SJSA1 (cell line): ENCODE measurements at places on chromosomes 6 and 20. TPM values are rescaled to one million over a fixed set of nuclear protein-coding genes. Genes with fewer than 3 reads are reported as not detected.

GRCh38 chr6:44804546-44805159 lies 417.1 kb downstream of the CDC5L start:
- no peak for DNase-seq
- H3K4me3 ChIP-seq: no peak overlapping the region
- no peak overlapping the region for H3K27ac ChIP-seq
- H3K36me3 ChIP-seq: no peaks in the 10 kb centered on the region
- no peaks in the 10 kb centered on the region for H3K27me3 ChIP-seq
- H3K4me1 ChIP-seq: peaks cover 11% of the 10 kb centered on the region; the same call in 1 of the 2 replicates

DNA sequence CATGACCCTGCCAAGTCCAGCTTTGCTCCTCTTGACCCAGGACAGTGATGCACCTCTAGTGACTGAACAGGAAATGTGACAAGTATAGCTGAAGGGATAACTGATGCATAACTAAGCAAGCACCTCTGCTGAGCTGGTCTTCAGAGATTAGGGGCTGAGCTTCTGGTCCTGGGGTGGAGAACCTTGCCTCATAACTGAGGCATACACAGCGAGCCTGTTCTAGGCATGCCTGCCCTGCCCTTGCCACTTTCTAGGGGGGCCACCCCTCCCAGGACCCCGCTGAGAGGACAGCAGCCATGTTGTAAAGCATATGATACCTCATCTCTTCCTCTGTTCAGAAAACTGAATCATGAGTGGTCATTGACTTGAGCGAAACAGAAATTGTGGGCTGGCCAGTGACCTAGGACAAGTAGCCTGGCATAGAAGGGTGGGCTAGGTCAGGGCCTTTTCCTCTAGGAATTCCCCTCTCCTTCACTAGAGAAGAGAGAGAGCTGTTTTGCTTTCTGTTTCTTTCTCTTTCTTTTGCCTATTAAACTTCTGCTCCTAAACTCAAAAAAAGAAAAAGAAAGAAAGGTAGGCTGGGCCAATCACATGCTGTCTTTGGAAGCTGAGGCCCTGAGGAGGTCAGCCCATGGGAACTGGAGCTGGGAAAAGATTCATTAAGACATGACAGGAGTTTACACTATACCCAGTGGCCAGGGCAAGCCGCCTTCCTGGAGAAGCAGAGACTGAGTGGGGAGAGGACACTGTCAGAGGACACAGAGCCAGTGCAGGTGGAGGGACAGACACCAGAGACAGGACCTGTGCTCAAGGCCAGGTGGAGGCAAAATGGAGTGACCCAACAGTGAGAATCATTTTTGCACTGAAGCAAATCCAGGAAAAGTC lies 23.1 kb downstream of the ALDH5A1 start:
- no peak for DNase-seq
- H3K36me3 ChIP-seq: no peaks in the 10 kb centered on the region
- no peak overlapping the region for H3K4me3 ChIP-seq
- H3K4me1 ChIP-seq: no peaks in the 10 kb centered on the region

The LINC00237 gene
- not detected in 2 replicates for total RNA-seq

- H3K4me1 ChIP-seq: no peaks in the 10 kb centered on the region
- H3K4me3 ChIP-seq: no peak overlapping the region
- H3K36me3 ChIP-seq: no peaks in the 10 kb centered on the region
Observed at GRCh38 chr20:31260326-31260932, 3.0 kb downstream of the DEFB115 start.

- DNase-seq: no peak
- no peak overlapping the region for H3K27ac ChIP-seq
- H3K4me1 ChIP-seq: no peaks in the 10 kb centered on the region
- H3K36me3 ChIP-seq: no peaks in the 10 kb centered on the region
- H3K27me3 ChIP-seq: no peaks in the 10 kb centered on the region
Observed at GRCh38 chr6:137427656-137428290, 66.4 kb downstream of the OLIG3 start.

DNA sequence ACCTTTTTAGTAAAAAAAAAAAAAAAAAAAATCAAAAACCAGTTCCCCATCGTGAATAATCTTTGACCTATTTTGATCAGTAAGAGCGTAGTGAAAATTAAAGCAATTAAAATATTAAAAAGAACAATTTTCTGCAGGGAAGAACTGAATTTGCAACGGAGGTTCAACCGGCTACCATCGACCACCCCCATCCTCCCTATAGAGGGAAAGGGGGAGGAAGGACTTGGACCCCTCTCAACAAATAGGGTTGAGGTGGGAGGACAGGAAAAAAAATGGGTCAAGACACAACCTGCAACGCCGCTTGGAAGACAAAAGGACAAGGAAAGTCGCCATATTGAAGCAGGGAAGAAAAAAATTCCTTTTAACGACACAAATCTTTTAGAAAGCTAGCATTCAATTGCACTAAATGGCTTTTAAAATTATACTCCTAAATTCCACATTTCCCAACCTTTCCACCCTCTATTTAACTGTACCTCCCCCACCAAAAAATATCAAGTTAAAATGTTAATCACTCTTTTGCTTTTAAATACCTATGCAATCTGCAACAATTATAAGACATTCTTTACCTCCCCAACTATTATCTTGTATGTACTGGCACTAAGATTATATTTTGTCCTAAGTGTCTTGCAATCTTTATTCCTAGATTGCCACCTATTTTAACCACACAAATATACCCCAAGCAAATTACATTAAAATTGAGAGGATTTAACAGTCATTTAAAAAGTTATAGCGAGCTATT lies 1.7 kb downstream of the PPP1R10 start:
- H3K4me3 ChIP-seq: peak overlapping the region; percentile 57
- no peak for DNase-seq
- H3K4me1 ChIP-seq: peaks cover 42% of the 10 kb centered on the region
- H3K27ac ChIP-seq: peak overlapping the region; percentile 89
- no peaks in the 10 kb centered on the region for H3K27me3 ChIP-seq
- H3K36me3 ChIP-seq: peaks cover 65% of the 10 kb centered on the region

- peak overlapping the region; percentile 51 for H3K4me3 ChIP-seq
- H3K27ac ChIP-seq: no peak overlapping the region
- no peaks in the 10 kb centered on the region for H3K27me3 ChIP-seq
- peaks cover 12% of the 10 kb centered on the region for H3K4me1 ChIP-seq
- no peak for DNase-seq
- H3K36me3 ChIP-seq: no peaks in the 10 kb centered on the region
Observed at GRCh38 chr20:64256282-64256935, 861 bp downstream of the PCMTD2 start.

The HSPA12B gene
- total RNA-seq: not detected in 2 replicates

The TSPO2 gene
- not detected in 2 replicates for total RNA-seq

The JPH2 gene
- 19.1 and 21.7 TPM in 2 replicates for total RNA-seq

- H3K4me1 ChIP-seq: peaks cover 4% of the 10 kb centered on the region
- H3K36me3 ChIP-seq: no peaks in the 10 kb centered on the region
- no peaks in the 10 kb centered on the region for H3K27me3 ChIP-seq
- no peak overlapping the region for H3K27ac ChIP-seq
- no peak for DNase-seq
- H3K4me3 ChIP-seq: no peak overlapping the region
Observed at GRCh38 chr6:113412589-113413357, 444.4 kb upstream of the MARCKS start.

GRCh38 chr6:159555082-159555875 lies 137.8 kb downstream of the SOD2 start:
- H3K4me3 ChIP-seq: no peak overlapping the region
- DNase-seq: no peak
- no peaks in the 10 kb centered on the region for H3K4me1 ChIP-seq

The GRM1 gene
- total RNA-seq: not detected in 2 replicates

The SLC22A2 gene
- not detected in 2 replicates for total RNA-seq

The NTSR1 gene
- not detected in 2 replicates for total RNA-seq

GRCh38 chr20:60258255-60258863 lies 300.1 kb downstream of the CDH26 start:
- H3K36me3 ChIP-seq: no peaks in the 10 kb centered on the region
- DNase-seq: no peak
- peaks cover 19% of the 10 kb centered on the region for H3K27me3 ChIP-seq
- H3K27ac ChIP-seq: no peak overlapping the region
- no peak overlapping the region for H3K4me3 ChIP-seq

- H3K27me3 ChIP-seq: no peaks in the 10 kb centered on the region
- no peak for DNase-seq
- no peaks in the 10 kb centered on the region for H3K36me3 ChIP-seq
Observed at GRCh38 chr20:13425381-13426135, 204.5 kb downstream of the ISM1 start.

DNA sequence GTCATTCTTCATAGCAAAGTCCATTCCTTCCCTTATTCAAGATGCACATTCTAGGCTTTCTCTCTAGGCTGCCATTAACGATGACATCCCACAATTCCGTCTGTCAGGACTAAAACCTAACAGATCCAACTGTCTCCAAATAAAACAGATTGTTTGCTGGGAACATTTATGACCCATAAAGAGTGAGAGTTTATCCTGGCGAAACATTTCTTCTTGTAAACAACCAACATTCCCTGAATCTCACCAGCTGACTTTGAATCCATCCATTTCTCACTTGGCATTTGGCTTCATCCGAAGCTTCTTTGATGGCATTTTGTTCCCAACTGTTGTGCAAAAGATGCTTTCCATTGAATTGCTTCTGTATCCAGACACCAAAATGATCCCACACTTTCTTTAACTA lies 93.1 kb downstream of the OLIG3 start:
- no peak overlapping the region for H3K4me3 ChIP-seq
- DNase-seq: no peak
- no peaks in the 10 kb centered on the region for H3K27me3 ChIP-seq
- no peak overlapping the region for H3K27ac ChIP-seq
- no peaks in the 10 kb centered on the region for H3K4me1 ChIP-seq
- H3K36me3 ChIP-seq: no peaks in the 10 kb centered on the region

GRCh38 chr6:169841907-169842606 lies 90.6 kb downstream of the ERMARD start:
- peak; percentile 24 for DNase-seq
- H3K36me3 ChIP-seq: no peaks in the 10 kb centered on the region
- no peak overlapping the region for H3K4me3 ChIP-seq
- no peaks in the 10 kb centered on the region for H3K4me1 ChIP-seq
- no peaks in the 10 kb centered on the region for H3K27me3 ChIP-seq
- no peak overlapping the region for H3K27ac ChIP-seq

DNA sequence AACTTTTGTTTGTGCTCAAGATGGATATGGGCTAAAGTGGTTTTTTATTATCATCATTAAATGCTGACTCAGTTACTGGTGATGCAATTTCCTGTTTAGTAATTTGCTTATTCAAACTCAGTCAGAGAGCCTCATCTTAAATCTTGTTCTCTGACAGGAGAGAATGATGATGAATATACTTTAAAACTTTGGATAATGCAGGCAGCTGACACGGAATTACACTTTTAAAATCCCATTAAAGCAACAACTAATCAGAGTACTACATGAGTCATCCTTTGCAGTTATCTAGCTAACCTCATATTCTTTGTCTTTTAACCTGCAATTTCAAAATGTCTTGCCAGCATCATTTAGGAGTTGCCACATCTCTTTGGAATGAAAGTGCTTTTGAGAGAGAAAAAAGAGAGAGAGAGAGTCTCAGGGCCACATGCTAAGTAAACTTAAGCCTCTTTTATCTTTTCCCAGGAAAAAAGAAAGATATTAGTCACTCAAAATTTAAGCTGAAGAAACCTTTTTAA lies 9.2 kb upstream of the C6orf141 start:
- H3K36me3 ChIP-seq: no peaks in the 10 kb centered on the region
- H3K4me3 ChIP-seq: no peak overlapping the region
- no peaks in the 10 kb centered on the region; the same call in 1 of the 2 replicates for H3K27me3 ChIP-seq
- DNase-seq: no peak
- no peak overlapping the region for H3K27ac ChIP-seq

DNA sequence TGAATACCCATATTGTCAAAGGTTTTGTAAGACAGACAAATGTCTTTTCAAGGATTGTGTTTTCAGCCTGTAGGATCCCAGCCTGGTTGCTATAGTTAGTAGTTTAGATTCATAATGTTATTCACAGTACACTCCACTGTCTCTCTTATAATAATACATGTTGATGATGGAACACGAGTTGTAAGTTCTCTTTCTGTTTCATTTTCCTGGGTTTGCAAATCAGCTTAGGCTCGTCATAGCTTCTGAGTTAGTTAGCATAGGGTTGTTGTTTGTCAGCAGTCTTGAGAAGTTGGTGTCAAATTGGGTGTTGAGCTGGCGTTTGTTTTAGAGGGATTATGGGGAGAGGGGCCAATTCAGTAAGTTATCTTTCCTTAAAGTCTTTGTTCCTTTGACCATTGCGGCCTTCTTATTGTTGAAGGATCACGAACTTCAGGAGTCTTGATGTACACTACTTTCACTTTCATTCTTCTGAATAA lies 45.8 kb downstream of the QKI start:
- DNase-seq: peak; percentile 76
- H3K4me1 ChIP-seq: peaks cover 30% of the 10 kb centered on the region
- H3K4me3 ChIP-seq: peak overlapping the region; percentile 34
- peak overlapping the region; percentile 79 for H3K27ac ChIP-seq

DNA sequence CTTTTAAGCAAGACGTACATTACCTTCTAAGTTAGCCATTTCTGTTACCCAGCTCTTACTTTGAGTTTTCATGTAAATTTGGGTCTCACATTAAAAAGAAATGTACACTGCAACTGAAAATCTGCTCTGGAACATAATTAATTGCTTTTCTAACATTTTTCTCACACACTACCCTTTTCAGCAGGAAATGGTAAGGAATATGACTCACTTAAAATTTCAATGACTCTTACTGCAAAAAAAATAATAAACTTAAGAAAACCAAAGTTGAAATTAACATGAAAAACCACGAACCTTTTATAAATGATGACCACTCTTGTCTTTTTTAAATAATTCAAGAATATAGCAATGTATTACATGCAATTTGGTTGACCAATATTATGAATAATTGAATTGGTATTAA lies 1.3 kb downstream of the CGA start:
- no peaks in the 10 kb centered on the region for H3K36me3 ChIP-seq
- no peak overlapping the region for H3K27ac ChIP-seq
- no peaks in the 10 kb centered on the region for H3K4me1 ChIP-seq
- H3K4me3 ChIP-seq: no peak overlapping the region
- no peak for DNase-seq

DNA sequence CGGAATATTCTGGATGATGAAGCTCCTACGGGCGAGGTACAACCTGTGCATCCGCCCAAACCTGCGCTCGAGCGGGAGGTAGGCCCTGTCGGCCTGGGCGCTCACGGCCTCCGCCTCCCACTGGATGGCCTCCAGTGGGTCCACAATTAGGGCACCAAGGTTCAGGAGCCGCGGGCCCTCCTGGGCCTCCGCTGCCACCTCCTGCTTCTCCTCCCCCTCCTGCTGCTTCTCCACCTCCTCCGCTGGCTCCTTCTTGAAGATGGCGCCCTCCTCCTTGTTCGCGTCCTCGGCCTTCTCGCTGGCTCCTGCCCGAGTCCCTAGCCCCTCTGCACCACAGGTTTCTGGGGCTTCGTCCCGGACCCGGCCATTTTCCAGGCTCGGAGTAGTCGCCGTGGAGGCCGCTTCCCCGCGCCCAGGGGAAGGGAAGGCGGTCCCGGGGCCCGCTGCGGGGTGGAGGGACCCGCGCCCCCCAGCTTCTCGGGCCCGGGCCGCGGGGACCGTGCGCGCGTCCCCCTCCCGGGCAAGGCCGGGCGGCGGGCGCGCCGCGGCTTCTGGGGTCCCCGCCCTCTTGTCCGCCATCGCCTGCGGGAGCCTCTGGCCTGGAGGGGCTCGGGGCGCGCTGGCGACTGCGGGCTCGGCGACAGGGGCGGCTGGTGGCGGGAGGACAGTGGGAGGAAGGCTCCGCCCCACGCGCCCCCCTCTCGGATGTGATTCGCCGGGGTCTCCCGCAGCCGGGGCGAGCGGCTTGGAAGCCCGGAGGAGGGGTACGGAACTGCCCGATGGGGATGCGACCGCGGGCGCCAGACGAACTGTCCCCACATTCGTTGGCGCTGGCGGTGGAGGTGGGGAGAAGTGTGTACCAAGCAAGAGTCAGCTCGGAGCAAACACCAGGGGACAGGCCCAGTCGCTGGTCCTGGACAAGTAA lies 17.6 kb downstream of the PLAGL2 start:
- H3K27me3 ChIP-seq: no peaks in the 10 kb centered on the region
- H3K36me3 ChIP-seq: peaks cover 27% of the 10 kb centered on the region
- H3K4me3 ChIP-seq: peak overlapping the region; percentile 59
- H3K4me1 ChIP-seq: peaks cover 20% of the 10 kb centered on the region

The VSX1 gene
- total RNA-seq: not detected in 2 replicates
